Activated CD4-positive, alpha-beta T cell treated with anti-CD3 and anti-CD28 coated beads for 36 hours (primary cell): ENCODE measurements at places on chromosomes 7 and 10.
A peak's percentile ranks its signal among the peaks of the same experiment; 100 is the strongest.

GRCh38 chr7:112770051-112770450 is 20.1 kb downstream of the TMEM168 start:
- DNase-seq: no peak

- DNase-seq: no peak
Measured at GRCh38 chr10:50219646-50220045, 31.7 kb downstream of the ASAH2 start.

- no peak for DNase-seq
Measured at GRCh38 chr10:42880255-42880620, 97.6 kb downstream of the BMS1 start.

DNA sequence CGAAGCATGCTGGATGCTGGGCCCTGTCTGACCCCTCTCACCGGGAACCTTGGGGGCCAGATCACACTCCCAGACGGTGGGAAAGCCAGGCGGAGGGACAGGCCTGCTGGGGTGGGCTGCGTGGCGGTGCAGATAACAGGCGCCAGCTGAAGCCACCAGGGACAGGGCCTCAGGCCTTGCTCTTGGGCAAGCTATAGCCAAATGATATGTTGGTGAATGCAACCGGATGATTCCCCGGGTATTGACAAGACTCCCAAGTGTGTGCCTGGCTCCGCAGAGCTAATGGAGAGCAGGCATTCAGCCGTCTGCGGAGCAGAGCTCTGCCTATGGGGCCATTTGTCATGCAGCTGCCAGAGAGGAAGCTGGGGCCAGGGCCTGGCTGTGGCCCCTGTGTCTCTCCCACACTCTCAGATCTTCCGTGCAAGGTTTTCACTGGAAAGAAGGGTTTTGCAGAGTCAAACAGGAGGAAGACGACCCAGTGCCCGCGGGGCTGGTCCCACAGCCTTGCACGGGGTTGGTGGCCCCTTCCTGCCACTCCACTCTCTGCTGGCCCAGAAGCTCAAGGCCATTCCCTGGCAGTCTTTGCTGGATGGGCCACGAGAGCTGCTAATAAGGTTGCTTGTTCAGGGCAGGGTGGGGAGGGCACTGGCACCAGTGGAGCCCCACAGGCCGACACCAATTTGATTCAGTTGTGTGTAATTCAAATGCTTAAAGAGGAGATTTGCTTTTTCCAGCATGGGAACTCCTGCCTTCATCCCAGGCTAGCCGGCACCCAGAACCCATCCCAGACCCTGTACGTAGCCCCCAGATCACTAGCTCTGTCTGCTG is 91.8 kb downstream of the PRKAG2 start:
- DNase-seq: no peak

GRCh38 chr7:99267481-99267840 is 5.2 kb upstream of the MYH16 start:
- DNase-seq: no peak

DNA sequence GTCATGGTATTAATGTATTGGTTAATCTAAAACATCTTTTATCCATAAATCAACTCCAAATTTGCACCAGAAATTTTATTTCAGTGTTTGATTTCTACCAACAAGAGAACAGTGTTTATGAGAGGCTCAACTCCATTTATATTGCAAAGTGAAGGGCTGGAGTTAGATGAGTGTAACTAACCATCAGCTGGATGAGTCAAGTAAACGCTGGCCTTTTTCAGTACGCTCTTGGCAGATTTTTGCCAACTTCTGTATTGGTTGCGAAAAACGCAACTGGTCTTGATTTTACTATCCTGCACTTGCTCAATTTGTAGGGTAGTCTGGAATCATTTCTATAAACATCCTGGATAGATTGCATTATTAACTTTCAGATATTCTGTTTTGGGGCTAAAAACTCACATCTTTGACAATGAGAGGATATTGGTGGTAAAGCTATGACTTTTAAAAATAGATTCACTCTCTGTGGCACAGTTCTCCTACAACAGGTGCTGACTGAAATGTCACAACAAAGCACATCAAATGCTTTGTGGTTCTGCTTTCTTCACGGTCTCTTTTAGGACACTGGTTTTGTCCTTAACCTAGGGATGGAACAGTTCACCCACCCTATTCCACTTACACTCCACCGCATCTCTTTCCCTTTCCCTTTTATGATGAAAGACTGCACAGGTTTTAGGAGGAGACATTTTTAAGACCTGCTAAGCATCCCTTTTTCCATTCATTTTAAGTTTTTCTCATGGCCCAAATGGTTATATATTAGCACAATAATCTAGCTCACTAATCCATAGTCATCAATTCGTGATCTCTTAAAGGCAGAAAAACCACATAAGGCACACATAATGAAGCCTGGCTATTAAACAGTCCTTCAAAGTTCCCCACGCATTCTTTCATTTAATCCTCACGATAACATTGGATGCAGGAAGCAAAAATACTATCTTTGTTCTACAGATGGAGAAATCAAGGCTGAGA is 12.8 kb downstream of the CACNA2D1 start:
- no peak for DNase-seq

DNA sequence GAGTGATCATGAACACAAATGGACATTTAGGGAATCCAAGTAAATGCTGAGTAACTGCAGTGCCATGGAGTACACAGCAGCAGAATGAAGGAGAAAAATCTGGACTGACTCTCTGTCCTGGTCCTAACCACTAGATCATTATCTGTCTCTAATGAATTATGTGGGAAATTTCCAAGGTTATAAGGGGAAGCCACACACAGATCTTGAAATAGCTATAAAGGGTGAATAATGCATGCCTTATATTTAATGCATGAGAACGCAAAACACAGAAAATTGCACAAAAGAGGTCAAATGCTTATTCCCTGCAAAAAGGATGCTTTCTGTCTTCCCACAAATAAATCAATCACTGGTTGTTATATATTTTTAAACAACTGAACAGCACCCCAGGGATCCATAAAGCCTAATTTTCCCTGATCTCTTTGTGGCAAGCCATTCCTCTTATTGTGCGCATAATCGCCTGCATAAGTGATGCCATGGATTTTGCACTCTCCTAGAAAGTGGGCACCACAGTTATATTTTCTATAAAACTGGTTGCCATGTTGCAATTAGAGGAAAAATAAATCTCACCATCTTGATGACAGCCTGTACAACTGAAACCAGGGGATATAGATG is 201.8 kb downstream of the XPNPEP1 start:
- no peak for DNase-seq

GRCh38 chr10:119633538-119634218 is 17.5 kb upstream of the BAG3 start:
- no peak for DNase-seq

DNA sequence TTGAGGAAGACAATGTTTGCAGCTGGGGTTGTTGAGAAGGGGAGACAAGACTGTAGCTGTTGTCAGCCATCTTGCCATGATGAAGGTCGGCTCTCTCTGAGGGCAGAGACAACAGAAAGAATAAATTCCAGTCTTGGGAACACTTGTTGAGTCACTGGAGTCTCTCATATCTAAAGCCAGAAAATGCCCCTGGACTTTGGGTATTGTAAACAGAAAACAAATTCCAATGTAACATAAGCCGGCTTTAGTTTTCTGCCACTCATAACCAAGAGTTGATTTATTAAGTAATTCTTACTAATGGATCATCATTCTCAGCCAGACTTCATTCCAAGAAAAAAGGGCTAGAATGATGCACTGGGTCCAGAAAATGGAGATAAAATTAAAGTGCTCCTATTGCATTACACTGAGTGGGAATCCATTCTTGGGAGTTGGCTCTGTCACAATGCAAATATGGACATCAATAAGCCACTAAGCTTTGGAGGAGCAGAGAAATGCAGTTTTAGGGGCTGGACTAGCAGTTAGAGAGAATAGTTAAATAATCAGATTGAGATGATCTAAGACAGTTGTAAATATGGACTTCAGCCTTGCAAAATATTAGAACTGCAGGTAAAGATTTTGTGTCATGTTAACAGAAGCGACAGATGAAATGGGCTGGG is 78.9 kb downstream of the ADAM12 start:
- DNase-seq: no peak

- peak; percentile 6 for DNase-seq
Measured at GRCh38 chr10:44383749-44384600, 922 bp downstream of the CXCL12 start.

GRCh38 chr7:34823650-34824258 is 165.7 kb downstream of the NPSR1 start:
- peak; percentile 75 for DNase-seq

GRCh38 chr7:37481154-37481553 is 32.5 kb upstream of the ELMO1 start:
- no peak for DNase-seq

- DNase-seq: no peak
Measured at GRCh38 chr10:3445648-3446047, 273.1 kb upstream of the PITRM1 start.

- no peak for DNase-seq
Measured at GRCh38 chr10:62034096-62034640, 132.7 kb downstream of the ARID5B start.

- DNase-seq: no peak
Measured at GRCh38 chr10:10785627-10786026, 232.0 kb upstream of the CELF2 start.

DNA sequence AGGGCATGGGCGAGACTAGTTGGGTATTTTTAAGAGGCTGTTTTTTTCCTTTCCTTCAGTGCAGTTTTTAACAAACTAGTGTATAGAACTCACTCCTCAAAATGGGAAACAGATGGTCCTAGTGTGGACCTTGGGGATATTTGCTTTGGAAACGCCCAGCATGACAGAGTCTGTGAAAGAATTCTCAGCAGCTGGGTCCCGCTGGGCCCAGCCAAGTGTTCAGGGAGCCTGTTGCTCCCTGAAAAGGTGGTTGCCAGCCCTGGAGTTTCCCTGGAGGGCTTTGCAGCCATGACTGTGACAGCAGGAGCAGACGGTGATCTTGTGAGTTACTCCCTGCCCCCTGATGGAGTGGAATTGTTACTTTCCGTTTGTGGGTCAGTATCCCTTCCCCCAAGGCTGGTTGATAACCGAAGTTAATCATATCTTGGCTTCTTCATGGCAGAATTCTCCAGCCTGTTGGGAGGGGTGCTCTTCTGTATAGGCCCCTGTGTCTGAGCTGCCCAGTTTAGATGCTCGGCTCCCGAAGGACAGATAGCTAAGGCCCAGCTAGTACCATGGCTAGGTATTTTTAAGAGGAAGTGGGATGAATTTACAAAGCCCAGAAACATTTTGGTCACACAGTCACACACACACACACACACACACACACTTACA is 278.6 kb upstream of the HABP2 start:
- no peak for DNase-seq

- no peak for DNase-seq
Measured at GRCh38 chr7:131066635-131067034, 261.0 kb upstream of the MKLN1 start.

DNA sequence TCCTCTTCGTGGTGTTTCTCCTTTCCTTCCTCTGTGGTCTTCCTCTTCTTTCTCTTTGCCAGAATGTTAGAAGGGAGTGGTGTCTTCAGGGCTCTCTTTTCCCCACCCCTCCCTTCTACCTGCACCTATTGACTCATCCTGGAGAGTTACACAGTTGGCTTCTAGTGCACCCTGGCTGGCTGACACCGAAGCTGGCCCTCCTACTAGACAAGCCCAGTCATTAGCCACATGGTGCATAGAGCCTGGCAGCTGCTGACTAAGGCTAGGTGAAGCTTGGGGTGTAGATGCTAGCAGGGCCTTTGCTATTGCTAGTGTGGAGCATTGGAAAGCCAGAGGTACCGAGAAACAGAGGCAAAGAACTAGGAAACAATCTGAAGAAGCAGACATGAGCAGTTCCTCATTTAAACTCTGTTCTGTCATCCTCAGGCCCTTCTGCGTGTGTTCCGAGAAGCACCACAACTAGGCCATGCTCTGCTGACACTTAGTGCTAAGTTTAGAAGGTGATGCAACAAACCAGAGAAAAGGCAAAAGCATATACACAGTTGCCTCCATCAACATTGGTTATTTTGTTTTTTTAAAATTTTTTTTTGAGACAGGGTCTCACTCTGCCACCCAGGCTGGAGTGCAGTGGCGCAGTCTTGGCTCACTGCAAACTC is 213.9 kb downstream of the BAMBI start:
- no peak for DNase-seq

GRCh38 chr10:100817268-100817839 is 72.0 kb downstream of the PAX2 start:
- DNase-seq: no peak
